ENCODE measurements at places on chromosomes 1 and 21.

- DNase-seq, result peak; percentile 98
These were observed 41.3 kb upstream of the TACSTD2 start for GRCh38 chr1:58618303-58618702.

DNA sequence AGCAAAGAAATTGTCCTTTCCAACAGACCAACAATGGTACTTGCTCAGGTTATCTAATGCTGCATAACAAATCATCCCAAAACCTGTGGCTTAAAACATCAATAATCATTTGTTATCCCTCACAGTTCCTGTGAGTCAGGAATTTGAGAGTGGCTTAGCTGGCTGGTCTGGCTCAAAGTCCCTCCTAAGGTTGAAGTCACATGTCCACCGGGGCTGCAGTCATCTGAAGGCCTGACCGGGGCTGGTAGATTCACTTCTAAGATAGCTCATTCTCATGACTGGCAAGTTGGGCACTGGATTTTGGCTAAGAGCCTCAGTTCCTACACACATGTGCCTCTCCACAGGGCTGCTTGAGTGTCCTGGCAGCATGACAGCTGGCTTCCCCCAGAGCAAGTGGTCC, 16.9 kb downstream of the ERI3 start:
- no peak for DNase-seq

GRCh38 chr1:230228236-230228897, 161.3 kb downstream of the GALNT2 start:
- DNase-seq, result no peak

- no peak for DNase-seq
These were observed 703.2 kb downstream of the MRPL39 start for GRCh38 chr21:24903994-24904635.

DNA sequence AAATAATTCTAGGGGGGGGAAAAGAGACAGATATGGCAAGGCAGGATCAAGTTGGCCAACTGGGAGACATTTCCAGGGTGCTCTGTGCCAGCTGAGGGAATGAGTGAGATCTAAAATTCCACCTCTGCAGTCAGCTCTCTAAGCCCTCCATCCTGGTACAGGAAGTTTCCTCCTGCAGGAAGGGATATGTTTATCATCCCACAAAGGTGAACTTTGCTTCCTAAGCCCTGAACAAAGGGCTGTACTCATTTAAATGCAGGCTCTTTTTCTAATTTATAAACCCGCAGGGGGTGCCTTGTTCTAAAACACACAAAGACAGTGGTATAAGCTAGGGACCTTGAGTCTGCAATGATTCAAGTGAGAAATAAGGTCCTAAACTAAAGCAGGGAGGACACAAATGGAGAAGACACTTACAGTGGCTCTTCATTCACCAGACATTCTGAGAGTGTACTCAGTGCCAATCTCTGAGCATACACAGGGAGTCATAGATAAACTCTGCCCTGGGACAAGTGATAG, 3.6 kb upstream of the TNFSF4 start:
- DNase-seq, result no peak

DNA sequence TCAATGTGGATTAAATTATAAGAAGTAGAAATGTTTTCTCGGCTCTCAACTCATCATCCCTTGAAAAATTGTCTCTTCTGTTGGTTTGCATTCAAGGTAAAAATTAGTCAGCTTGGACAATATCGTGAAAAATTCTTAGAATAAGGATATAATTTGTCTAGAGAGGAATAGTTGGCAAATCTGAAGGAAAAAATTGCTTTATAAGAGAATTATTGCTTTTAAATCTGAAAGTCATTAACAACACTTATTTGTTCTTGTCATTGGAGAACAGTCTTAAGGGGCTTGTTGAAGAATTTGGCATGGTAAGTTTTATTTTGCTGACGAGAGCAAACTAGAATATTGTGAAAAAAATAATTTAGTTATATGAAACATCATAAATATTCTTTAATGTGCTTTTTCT, 26.4 kb downstream of the ANGPTL1 start:
- no peak for DNase-seq

DNA sequence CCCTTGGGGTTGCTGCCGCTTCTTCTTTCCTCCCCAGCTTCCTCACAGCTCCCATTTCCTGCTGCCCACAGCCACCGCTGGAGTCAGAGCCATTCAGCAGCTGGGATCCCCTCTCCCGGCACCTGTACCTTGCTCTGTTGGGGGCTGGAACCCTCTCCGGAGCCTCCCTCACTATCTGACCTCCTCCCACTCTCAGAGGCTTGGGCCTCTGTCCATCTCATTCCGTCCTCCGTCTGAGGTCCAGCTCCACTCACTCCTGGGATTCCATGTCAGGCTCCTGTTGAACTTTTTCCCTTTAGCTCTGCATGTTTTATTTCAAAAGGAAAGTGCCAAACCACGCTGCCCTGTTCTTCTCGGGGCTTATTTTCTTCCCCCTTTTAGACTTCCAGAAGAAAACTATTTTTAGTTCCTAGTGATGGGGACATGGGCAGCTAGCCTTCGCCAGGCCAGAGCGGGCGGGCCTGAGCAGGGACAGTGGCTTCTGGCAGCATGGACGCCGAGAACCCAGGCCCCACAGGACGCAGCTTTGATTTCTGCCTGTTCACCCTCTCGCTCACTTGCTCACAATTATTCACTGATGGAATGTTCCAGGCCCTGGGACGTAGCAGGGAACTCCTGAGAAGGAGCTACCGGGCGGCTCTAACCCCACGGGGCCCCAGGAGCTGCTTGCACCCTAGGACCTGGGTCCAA, 79.2 kb downstream of the ARHGEF10L start:
- DNase-seq, result no peak

GRCh38 chr1:58620926-58621325, 43.9 kb upstream of the TACSTD2 start:
- DNase-seq, result peak; percentile 46

DNA sequence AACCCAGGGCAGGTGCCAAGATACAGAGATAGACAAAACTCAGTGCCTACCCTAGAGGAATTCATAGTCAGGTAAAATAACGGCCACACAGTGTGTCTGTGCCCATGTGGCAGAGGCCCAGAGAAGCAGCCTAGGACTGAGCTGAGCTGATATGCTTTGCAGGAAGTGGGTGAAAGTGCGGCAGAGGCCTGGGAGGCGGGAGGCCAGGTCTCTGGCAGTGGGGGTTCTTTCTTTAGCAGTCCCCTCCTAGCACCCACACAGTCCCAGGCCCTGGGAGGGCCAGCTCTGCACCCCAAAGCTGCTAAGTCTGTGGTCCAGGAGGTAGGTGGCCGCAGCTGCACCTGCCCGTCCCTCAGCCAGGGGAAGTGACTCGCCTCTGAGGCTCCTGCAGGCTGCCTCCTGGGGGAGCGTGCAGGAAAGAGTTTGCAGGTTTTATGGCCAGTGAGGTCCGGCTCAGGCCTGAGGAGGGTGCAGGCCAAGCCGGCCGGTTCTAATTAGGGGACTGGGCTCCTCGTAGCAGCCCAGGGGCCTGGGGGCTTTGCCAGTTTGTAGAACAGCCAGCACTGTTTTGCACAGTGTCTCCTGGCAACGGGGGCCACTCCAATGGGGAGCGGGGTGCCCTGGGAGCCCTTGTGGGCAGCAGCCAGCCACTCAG, 107.9 kb downstream of the SPSB1 start:
- DNase-seq, result no peak

- DNase-seq, result no peak
These were observed 73.5 kb downstream of the CHODL start for GRCh38 chr21:18318156-18318555.

DNA sequence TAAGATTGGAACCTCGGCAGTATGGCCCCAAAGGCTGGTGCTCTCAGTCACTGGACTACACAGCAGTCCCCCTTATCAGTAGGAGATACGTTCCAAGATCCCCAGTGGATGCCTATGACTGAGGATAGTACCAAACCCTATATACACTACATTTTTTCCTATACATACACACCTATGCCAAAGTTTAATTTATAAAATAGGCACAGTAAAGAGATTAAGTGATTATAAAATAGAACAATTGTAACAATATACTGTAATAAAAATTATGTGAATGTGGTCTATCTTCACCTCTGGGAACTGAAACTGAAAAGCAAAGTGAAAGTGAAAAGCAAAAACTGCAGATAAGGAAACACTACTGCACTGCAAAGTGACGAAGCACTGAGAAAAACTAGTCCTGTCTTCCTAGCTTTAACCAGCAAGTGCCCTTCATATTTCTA, 96.8 kb downstream of the INTS7 start:
- DNase-seq, result no peak

GRCh38 chr1:24874056-24874455, 56.0 kb downstream of the RUNX3 start:
- no peak for DNase-seq

- no peak for DNase-seq
These were observed 260.4 kb upstream of the DPYD start for GRCh38 chr1:98181036-98181764.
